ENCODE measurements at places on chromosomes 3 and 15. TPM values are rescaled to one million over a fixed set of nuclear protein-coding genes. Genes with fewer than 3 reads are reported as not detected.
A peak's percentile ranks its signal among the peaks of the same experiment; 100 is the strongest.

PRSS50 gene
- 0.13 TPM for total RNA-seq

CASR gene
- total RNA-seq, result 0.30 TPM

SLC51B gene
- total RNA-seq, result 0.75 TPM

GPR62 gene
- total RNA-seq, result not detected

RARB gene
- total RNA-seq, result 2.2 TPM

UCN2 gene
- total RNA-seq, result not detected

- no peak for DNase-seq
Measured at GRCh38 chr15:74333662-74334061, 33.8 kb downstream of the CYP11A1 start.

GRCh38 chr3:64815195-64815631, 127.4 kb upstream of the ADAMTS9 start:
- DNase-seq, result no peak

GRCh38 chr15:60679256-60679655, 200.3 kb upstream of the ICE2 start:
- DNase-seq, result no peak

- DNase-seq, result no peak
Measured at GRCh38 chr3:14784087-14784681, 34.6 kb upstream of the FGD5 start.

GRCh38 chr3:150411106-150411460, 3.0 kb downstream of the TSC22D2 start:
- DNase-seq, result no peak

DNA sequence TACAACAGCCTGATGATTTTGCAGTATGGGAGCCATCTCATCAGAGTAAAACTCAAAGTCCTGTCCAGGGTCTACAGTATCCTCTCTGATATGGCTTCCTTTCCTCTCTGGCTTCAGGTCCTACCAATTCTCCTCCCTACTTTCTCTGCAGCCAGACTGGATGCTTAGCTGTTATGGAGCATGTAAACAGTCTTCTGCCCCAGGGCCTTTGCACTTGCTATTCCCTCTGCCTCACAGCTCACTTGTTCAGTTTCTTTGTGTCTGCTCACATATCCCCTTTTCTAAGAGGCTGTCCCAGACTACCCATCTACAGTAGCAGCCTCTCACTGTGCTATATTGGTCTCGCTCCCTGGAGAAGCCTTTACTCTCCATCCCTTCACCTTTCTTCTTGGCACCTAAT, 62.2 kb downstream of the TLNRD1 start:
- DNase-seq, result no peak

DNA sequence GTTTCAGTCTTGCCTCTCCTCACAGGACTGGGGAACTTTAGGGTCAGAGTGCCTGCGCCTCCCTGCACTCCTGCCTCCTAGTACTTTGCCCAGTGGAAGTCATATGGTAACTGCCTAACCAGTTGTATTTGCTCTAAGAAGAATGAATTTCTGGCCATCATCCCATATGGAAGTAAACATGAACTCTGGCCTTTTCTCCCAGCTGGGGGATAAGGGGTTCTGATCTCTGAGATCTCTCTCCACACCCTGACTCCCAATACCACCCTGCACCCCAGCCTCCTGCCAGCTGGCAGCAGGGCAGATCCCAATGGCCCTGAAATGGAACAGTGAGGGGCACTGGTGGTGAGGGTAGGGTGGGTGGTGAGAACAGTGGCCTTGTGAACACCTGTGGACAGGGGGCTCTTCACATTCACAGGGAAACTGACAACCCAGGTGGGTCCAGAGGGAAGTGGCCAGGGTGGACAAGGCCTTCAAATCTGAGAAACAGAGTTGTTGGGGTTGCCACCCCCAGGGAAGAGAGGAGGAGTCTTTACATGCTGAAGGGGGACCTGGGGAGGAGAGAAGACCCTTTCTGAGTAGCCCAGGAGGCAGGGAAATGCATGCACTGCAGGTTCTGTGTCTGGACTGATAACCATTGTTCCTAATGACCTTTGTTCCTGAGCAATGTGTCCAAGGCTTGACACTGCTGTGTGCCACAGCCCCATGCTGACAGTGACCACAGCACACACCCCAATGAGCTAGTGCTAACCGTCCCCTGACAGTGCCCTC, 36.9 kb downstream of the RHCG start:
- DNase-seq, result peak; percentile 84

- no peak for DNase-seq
Measured at GRCh38 chr3:40681658-40682055, 156.9 kb downstream of the ZNF621 start.

Data from left lobe of liver (tissue), 2 donors.